SJSA1 (cell line): ENCODE measurements at places on chromosomes 16 and 17. TPM values are rescaled to one million over a fixed set of nuclear protein-coding genes. Genes with fewer than 3 reads are reported as not detected.

GRCh38 chr17:61813211-61813610, 50.1 kb downstream of the BRIP1 start:
- no peak for DNase-seq

DNA sequence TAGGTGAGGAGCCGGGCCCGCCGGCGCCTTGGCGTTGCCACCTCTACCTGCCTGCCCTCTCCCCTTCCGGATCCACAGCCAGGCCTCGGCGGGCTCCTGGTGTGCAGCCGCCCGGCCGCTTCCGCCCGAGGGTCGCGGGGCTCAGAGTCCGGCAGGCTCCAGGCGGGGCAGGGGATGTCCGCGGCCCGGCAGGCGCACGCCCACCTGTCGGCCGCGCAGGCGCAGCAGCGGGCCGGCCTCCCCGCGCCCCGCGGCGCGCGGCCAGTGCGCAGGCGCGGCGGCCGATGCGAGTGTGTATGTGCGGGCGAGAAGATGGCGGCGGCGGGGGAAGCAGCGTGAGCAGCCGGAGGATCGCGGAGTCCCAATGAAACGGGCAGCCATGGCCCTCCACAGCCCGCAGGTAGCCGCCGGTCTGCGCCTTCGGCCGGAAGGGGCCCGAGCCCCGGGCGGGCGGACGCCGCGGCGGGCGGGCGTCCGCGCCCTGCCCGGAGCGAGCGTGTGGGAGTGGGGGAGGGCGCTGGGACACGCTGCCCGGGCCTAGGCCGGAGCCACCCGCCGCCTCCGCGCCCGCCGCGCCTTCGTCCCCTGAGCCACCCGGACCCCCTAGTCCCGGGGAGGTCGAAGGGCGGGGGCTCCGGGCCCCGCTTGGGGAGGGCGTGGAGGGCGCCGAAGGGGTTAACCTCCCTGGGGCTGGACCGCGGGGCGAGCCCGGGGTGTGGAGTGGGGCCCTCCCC, at the start of gene USP10:
Gene USP10, plus strand, starts transcription at position 289 of the 734 bp plus-strand sequence. Its CDS starts 91 bp downstream, at position 380.
- peak; percentile 77 for DNase-seq

DNA sequence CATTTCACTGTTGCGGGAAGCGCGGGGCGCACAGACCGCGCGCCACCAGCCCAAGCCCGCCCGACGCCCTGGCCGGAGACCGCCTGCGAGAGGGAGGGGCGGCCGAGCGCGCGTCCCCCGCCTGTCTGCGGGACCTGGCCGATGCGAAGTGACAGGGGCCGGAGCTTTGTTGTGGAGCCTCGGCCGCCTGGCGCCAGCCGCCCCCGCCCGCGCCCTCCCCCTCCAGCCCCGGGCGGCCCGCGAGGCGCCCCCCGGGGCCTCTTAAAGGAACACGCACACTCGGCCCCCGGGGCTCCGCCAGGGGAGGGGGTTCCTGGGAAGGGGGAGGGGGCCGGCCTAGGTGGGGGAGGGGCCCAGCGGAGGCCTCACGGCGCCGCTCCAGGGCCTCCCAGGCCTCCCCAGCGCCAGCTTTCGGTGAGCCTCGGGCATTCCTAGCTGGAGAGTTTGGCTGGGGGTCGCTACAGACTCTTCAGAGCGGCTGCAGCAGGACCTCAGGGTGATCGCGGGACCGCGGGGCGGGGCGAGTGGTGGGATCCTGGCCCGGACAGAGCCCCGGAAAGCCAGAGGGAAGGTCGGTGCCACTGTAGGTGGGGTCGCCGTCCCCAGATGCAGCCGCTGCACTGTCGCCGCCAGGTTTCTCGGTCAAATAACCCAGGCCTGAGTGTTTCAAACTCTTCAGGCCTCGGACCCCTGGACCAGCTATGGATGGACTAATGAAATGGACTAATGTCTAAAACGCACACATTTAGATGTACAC, 2.4 kb upstream of the TBX2 start:
- DNase-seq: no peak

- no peak for DNase-seq
These were observed 27.8 kb downstream of the AXIN1 start for GRCh38 chr16:324451-325334.

- no peak for DNase-seq
These were observed 645 bp downstream of the NLGN2 start for GRCh38 chr17:7408252-7408727.

- no peak for DNase-seq
These were observed 7.8 kb upstream of the TAT start for GRCh38 chr16:71584543-71585317.

DNA sequence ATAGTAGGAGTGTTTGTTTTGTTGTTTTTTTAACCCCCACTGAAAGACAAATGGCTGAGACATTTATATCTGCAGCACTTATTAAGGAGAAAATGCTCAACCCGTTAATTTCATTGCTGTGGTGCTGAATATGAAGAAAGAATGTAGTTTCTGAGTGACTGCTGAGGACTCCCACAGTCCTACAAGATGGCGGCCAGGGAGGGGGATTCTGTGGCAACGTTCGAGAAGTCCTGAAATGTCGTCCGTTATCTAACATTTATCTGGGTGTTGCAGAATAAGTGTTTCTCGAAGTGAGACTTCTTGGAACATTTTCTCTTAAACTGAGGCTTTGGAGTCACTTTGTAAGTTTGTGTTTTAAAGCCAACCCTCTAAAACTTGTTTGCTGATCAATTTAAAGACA, 530.4 kb downstream of the XYLT1 start:
- DNase-seq: no peak

GRCh38 chr16:76771216-76771615, 419.8 kb upstream of the MON1B start:
- DNase-seq: no peak

GRCh38 chr16:79334127-79334526, 266.4 kb downstream of the MAF start:
- DNase-seq: no peak

GRCh38 chr17:36827081-36827480, 110.2 kb upstream of the LHX1 start:
- DNase-seq: no peak

DNA sequence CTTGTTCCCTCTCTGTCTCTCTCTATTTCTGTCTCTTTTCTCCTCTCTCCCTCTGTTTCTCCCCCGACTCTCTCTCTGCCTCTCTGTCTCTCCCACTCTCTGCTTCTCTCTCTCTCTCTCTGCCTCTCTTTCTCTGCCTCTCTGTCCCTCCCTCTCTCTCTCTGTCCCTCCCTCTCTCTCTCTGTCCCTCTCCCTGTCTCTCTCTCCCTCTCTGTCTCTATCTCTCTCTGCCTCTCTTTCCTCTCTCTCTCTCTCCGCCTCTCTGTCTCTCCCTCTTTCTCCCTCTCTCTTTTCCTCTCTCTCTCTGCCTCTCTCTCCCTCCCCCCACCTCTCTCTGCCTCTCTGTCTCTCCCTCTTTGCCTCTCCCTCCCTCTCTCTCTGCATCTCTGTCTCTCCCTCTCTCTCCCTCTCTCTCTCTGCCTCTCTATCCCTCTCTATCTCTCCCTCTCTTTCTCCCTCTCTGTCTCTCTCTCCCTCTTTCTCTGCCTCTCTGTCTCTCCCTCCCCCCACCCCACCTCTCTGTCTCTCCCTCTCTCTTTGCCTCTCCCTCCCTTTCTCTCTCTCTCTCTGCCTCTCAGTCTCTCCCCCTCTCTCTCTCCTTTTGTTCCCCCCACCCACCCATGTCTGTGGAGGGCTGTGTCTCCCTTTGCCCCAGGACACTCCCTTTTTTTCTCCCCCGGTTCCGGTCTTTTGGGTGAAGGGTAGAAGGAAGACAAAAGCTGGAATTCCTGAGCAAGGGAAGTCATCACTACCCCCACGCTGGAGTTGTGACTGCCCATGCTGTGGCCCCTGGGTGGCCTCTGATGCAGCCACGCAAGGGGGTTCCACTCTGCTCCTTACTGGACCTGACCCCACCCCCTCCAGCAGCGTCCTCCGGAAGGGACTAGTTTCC, 27.1 kb upstream of the MGAT5B start:
- peak; percentile 92 for DNase-seq

DNA sequence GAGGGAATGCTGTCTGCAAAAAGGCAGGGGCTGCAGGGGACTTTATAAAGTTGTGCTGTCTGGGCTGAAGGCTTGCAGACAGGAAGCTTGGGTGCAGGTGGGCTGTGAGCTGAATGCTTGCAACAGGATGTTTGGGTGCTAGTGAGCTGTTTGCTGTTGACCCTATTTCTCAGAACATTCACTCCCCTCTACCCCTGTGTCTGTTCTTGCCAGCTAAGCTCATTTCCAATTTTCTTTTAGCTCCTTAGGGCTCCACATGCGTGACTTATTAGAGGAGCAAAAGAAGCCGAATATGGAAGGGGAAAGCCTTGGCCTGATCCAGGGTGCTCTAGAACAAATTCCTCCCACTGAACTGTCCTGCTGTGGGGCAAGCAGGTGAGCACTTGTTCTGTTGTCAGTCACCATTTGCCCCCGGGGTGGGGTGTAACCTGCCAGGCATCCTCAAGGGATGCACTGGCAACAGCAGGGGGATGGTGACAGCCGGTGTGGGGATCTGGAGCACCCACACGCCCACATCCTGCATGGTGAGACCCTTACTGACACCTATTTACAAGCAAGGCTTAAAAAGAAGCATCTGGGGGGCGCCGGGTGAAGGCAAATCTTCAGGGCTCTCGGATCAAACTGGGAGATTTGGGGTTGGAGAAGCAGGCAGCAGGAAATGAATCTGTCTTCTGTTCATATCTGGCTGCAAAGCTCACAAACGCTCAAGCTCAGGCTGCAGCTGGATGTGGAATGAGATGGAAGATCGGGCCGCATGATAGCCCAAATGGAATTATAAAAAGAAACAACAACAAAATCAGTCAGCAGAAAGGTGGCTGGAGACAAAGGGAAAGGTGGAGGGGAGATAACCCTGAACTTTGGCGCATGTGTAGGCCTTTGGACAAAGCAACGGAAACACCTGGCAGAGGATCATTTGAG, 21.1 kb upstream of the NUP93 start:
- DNase-seq: no peak

DNA sequence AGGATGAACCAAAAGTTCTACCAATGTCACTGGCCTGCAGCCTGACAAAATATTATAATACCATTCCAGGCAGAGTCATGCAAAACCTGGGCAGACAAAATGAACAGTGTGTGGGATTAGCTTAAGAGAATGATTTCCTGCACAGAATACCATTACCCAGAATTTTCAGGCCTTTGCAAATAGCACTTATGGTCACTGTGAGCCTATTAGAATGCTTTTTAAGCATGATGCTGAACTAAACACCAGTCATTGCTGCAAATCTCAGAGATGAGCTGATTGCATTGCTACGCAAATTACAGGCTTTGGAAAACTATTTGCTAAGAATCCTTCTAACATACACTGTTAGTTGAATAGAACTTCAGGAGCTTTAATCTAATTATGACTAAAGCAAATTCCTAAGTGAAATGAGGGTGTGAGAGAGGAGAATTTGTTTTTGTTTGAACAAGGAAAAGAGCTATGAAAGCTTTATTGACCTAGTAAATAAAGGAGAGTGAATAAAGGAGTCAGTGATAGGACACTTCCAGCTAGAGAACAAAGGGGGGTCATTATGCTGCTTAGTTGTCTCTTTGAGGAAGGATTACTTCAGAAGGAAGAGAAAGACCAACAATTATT, 398.8 kb downstream of the HS3ST3B1 start:
- no peak for DNase-seq

DNA sequence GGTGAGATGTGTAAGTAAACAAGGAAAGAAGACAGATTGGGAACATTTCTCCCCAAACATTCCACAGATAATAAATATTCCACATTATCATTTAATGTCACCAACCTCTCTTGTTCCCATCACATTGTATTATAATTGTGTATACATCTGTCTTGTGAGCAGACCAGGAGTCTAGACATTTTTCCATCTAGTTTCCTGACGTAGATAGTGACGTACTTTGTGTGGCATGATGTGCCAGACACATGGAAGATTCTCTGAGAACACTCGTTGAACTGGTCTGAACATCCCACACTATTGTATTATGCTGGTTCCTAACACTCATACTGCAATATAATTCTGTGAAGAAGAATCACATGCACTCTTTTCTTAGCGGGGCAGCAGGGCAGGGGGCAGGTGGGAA, 34.0 kb downstream of the WSB1 start:
- DNase-seq: no peak

DNA sequence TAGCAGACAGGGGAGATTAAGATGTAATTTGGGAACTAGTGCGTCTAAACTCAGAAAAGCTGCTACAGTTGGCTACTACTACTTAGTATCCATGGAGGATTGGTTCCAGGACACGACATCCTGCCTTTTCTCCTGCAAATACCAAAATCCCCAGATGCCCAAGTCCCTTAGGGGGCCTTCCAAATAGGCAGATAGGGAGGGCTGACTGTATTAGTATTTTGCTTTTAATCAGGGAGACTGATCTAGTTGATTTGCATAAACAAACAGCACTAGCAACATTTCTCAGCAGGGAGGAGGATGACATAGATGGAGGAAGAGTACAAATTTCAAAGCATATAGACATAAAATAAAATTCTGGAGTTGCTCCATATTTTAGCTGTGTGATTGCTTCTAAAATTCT, 621.6 kb upstream of the GOT2 start:
- DNase-seq: no peak

The SLC5A10 gene
- 0.13 TPM in 1 of 2 replicates, not detected in the other for total RNA-seq

The RASD1 gene
- 0.28 and 1.3 TPM in 2 replicates for total RNA-seq

The SNAI3 gene
- total RNA-seq: 0.05 TPM in 1 of 2 replicates, not detected in the other

The KRTAP4-6 gene
- not detected in 2 replicates for total RNA-seq
